Liver (tissue), 10 donors: ENCODE measurements at places on chromosomes 1 and 21. TPM values are rescaled to one million over a fixed set of nuclear protein-coding genes. Genes with fewer than 3 reads are reported as not detected.

CACNA1E gene
- total RNA-seq, result 0.08 TPM

LCE1F gene
- total RNA-seq, result not detected

PIK3R3 gene
- 4.6 TPM for total RNA-seq

MMEL1 gene
- under 0.01 TPM for total RNA-seq

OR6N1 gene
- total RNA-seq, result not detected

- H3K4me3 ChIP-seq, result no peak overlapping the region
- no peaks in the 10 kb centered on the region for H3K36me3 ChIP-seq
- no peak for DNase-seq
- H3K4me1 ChIP-seq, result no peaks in the 10 kb centered on the region
- no peaks in the 10 kb centered on the region for H3K27me3 ChIP-seq
Observed at GRCh38 chr1:102628109-102628613, 480.2 kb downstream of the COL11A1 start.

- peaks cover 26% of the 10 kb centered on the region for H3K4me1 ChIP-seq
- DNase-seq, result no peak
- H3K4me3 ChIP-seq, result no peak overlapping the region
- peak overlapping the region; percentile 80 for H3K27ac ChIP-seq
Observed at GRCh38 chr1:162371611-162372010, 5.0 kb downstream of the SPATA46 start.

GRCh38 chr1:178037510-178038253, 56.2 kb upstream of the RASAL2 start:
- H3K4me3 ChIP-seq, result peak overlapping the region; percentile 82
- no peaks in the 10 kb centered on the region for H3K27me3 ChIP-seq
- peaks cover 26% of the 10 kb centered on the region for H3K4me1 ChIP-seq
- DNase-seq, result peak; percentile 76

DNA sequence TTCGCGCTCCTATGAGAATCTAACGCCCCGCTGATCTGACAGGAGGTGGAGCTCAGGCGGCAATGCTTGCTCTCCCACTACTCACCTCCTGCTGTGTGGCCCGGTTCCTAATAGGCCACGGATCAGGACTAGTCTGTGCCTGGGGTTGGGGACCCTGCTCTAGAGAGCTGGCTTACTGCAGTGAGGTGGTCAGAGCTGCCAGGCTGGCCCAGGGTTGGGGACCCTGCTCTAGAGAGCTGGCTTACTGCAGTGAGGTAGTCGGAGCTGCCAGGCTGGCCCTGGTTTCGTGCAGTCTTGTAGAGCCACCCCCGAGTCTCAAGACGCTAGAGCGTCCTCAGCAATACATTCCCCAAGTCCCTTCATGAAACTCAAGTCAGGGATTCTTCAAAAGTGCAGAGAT, 27.5 kb downstream of the SLC37A1 start:
- H3K4me3 ChIP-seq, result no peak overlapping the region
- H3K36me3 ChIP-seq, result peaks cover 11% of the 10 kb centered on the region
- no peaks in the 10 kb centered on the region for H3K4me1 ChIP-seq
- no peak overlapping the region for H3K27ac ChIP-seq
- no peaks in the 10 kb centered on the region for H3K27me3 ChIP-seq

DNA sequence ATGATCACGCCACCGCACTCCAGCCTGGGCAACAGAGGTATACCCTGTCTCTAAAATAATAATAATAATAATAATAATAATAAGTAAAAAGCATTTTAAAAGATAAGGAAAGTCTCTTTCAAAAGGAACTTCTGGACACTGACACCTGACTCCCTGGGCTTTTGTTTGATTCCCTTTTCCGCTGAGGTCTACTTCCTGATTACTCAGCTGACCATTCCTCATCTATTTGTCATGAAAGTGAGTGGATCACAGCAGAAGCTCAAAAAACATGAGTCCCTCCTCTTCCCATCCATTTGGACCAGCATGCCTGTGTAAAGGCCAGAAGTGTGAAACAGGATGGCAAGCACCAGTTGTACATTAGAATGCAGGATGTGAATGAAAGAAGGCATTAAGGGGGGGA, 61.1 kb upstream of the FBXO28 start:
- H3K27me3 ChIP-seq, result no peaks in the 10 kb centered on the region
- DNase-seq, result no peak
- no peak overlapping the region for H3K4me3 ChIP-seq
- H3K36me3 ChIP-seq, result no peaks in the 10 kb centered on the region

DNA sequence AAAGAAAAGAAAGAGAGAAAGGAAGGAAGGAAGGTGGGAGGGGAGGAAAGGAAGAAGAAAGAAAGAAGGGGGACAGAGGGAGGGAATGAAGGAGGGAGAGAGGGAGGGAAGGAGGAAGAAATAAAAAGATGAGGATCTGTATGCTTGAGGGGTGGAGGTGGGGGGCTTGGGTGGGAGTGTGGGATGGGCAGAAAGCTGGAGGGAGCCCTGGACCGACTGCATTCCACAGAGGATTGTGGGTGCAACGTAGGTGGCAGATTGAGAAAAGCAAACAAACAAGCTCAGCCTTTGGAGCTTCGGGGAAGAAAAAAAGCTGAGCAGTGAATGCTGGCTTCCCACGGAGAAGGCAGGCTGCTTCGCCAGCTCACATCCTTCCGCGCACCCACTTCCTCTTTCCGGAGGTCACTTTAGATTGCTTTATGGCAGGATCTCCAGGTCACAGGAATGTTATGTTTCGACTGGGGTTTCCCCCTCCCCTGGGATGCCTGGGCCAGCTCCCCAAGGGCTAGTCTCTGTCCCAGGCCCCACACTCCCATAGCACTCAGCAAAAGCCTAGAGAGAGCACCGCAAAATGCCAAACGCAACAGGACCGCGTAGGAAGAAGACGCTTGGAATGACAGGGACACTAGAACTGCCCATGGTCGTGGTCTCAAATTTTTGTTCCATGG, 20.7 kb upstream of the LGALS8 start:
- peak; percentile 50 for DNase-seq
- peaks cover 6% of the 10 kb centered on the region for H3K4me1 ChIP-seq
- peak overlapping the region; percentile 39 for H3K27ac ChIP-seq
- H3K27me3 ChIP-seq, result no peaks in the 10 kb centered on the region
- no peaks in the 10 kb centered on the region for H3K36me3 ChIP-seq
